Natural killer cell treated with Interleukin-12 subunit alpha and Interleukin-12 subunit beta and Interleukin-15 and Interleukin-18, amount 100 ng/mL, for 72 hours (primary cell): ENCODE measurements at places on chromosomes 3 and 15.
A peak's percentile ranks its signal among the peaks of the same experiment; 100 is the strongest.

DNA sequence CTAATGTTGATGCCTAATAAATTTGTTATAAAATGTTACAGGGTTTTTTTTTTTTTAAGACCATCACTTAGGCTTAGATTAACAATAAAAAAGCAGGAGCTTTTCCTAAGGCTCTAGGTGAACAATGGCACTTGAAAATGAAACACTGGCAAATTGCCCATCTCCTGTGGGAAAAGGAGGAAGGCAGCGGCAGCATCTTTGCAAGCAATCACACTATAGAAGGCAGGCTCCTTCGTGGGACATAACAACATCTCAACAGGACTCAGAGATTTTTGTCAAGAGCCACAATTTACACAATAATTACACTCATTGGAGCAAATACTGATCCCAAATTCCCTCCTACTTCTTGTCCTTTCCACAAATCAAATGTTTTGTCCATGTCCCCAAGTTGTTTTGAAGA, 646.7 kb downstream of the ROBO2 start:
- H3K4me1 ChIP-seq, result no peaks in the 10 kb centered on the region
- peaks cover 10% of the 10 kb centered on the region for H3K36me3 ChIP-seq
- no peak for DNase-seq
- H3K27me3 ChIP-seq, result no peaks in the 10 kb centered on the region
- H3K4me3 ChIP-seq, result no peak overlapping the region
- H3K27ac ChIP-seq, result no peak overlapping the region

GRCh38 chr15:66226736-66227135, 26.8 kb downstream of the MEGF11 start:
- H3K36me3 ChIP-seq, result no peaks in the 10 kb centered on the region
- no peak for DNase-seq
- peaks cover 7% of the 10 kb centered on the region for H3K27me3 ChIP-seq
- no peak overlapping the region for H3K4me3 ChIP-seq
- no peaks in the 10 kb centered on the region for H3K4me1 ChIP-seq

GRCh38 chr3:101571028-101571895, 2.7 kb upstream of the PCNP start:
- no peak overlapping the region for H3K27ac ChIP-seq
- no peak for DNase-seq
- H3K4me1 ChIP-seq, result peaks cover 27% of the 10 kb centered on the region
- no peaks in the 10 kb centered on the region for H3K27me3 ChIP-seq
- H3K4me3 ChIP-seq, result no peak overlapping the region

DNA sequence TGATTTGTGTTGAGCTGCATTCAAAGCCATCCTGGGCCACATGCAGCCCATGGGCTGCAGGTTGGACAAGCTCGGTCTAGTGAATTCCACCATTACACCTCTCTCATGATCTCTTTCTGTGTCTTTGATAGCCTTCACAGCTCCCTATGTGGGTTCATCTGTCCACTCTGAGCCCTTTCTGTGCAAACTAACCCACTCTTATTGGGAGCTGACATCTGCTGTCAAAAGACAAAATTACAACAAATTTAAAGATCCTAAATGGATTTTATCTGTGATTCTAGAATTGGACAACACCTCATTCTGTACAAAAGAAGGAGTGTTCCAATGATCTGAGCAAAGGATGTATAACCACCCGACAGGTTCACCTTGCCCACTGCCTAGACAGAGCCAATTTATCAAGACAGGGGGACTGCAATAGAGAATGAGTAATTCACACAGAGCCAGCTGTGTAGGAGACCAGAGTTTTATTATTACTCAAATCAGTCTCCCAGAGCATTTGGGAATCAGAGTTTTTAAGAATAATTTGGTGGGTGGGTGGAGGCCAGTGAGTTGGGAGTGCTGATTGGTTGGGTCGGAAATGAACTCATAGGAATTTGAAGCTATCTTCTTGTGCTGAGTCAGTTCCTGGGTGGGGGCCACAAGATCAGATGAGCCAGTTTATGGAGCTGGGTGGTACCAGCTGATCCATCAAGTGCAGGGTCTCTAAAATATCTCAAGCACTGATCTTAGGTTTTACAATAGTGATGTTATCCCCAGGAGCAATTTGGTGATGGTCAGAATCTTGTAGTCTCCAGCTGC, 2.6 kb upstream of the XYLB start:
- no peak overlapping the region for H3K27ac ChIP-seq
- H3K4me3 ChIP-seq, result no peak overlapping the region
- no peaks in the 10 kb centered on the region for H3K36me3 ChIP-seq
- no peaks in the 10 kb centered on the region for H3K27me3 ChIP-seq

GRCh38 chr3:27378331-27378730, 9.1 kb upstream of the NEK10 start:
- H3K27me3 ChIP-seq, result no peaks in the 10 kb centered on the region
- peaks cover 7% of the 10 kb centered on the region for H3K4me1 ChIP-seq
- H3K36me3 ChIP-seq, result peaks cover 4% of the 10 kb centered on the region
- DNase-seq, result no peak
- H3K27ac ChIP-seq, result no peak overlapping the region

- peak overlapping the region; percentile 98 for H3K4me3 ChIP-seq
- peaks cover 4% of the 10 kb centered on the region for H3K36me3 ChIP-seq
- H3K27ac ChIP-seq, result peak overlapping the region; percentile 96
- H3K27me3 ChIP-seq, result no peaks in the 10 kb centered on the region
- peaks cover 39% of the 10 kb centered on the region for H3K4me1 ChIP-seq
- peak; percentile 70 for DNase-seq
These were observed 703 bp downstream of the PEAK1 start for GRCh38 chr15:77418966-77419835.

DNA sequence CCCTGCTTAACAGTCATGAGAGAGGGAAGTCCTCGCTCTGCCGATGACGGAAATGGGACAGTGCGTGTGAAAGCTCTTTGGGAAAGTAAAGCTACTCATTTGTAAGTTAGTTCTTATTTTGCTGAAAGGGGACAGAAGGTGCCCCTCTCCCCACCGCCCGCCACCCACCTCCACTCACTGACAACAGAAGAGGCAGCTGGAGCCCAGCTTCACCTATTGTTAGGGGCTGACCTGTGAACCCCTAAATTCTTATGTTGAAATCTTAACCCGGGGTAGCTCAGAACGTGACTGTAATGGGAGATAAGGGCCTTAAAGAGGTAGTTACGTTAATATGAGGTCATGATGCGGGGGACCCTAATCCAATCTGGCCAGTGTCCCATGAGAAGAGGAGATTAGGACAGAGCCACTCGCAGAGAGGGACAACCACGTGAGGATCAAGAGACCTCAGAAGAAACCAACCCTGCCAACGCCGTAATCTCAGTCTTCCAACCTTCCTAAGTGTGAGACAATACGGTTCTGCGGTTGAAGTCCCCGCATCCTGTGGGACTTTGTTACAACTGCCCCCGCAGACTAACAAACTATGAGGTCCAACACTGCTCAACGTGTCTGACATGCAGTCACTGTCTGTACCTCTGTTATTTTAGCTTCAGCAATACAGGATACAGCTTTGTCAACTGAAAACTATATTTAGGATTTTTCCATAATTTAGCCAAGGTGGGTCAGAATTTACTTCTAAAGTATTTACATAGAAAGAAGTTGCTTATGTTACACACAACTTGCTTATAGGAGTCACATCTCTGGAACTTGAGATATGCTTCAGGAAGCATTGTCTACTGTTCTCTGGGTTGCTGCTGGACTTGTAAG, 51.7 kb downstream of the PCSK6 start:
- no peaks in the 10 kb centered on the region for H3K36me3 ChIP-seq
- H3K27ac ChIP-seq, result no peak overlapping the region
- no peaks in the 10 kb centered on the region for H3K4me1 ChIP-seq
- no peak overlapping the region for H3K4me3 ChIP-seq
- peaks cover 15% of the 10 kb centered on the region for H3K27me3 ChIP-seq

DNA sequence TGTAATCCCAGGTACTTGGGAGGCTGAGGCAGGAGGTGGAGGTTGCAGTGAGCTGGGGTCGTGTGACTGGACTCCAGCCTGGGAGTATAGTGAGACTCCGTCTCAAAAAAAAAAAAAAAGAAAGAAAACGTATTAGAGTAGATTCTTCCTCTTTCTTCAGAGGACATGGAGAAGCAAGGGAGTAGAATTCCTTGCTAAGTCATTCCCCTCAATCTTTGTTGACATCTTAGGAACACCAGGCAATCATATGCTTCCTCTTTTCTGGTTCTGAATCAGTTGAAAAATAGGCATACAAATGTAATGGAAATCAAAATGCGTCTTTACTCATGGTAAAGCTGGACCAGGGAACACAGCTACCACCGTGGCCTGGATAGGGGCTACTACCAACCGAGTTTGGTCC, 38.3 kb upstream of the ATOSA start:
- no peak overlapping the region for H3K4me3 ChIP-seq
- no peak for DNase-seq
- H3K4me1 ChIP-seq, result no peaks in the 10 kb centered on the region
- H3K27me3 ChIP-seq, result no peaks in the 10 kb centered on the region
- H3K27ac ChIP-seq, result no peak overlapping the region
- no peaks in the 10 kb centered on the region for H3K36me3 ChIP-seq
